SK-N-SH (cell line): ENCODE measurements at places on chromosomes 6 and 20. TPM values are rescaled to one million over a fixed set of nuclear protein-coding genes. Genes with fewer than 3 reads are reported as not detected.
A peak's percentile ranks its signal among the peaks of the same experiment; 100 is the strongest.

Gene ID4
- 4.0 and 4.9 TPM in 2 replicates for polyA plus RNA-seq

Gene MCCD1
- polyA plus RNA-seq, result not detected in 2 replicates

DNA sequence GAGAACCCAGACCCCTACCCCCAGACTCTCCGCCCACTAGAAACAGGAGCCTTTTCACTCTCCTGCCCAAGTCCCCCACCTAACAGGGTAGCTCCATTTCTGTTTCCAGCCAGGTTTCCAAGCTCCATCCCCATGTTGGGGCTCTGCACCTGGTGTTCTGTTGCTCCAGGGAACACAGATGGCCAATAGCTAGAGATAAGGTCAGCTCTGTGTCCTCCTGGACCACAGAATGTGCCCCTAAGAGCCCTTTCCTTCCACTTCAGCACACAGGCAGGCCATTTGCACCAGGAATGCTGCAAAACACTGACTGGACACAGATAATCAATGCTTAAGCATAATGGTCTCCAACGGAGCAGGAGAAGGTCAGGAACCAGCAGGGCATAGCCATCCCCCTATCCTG, 159.4 kb downstream of the QRSL1 start:
- peak; percentile 39 for DNase-seq

- DNase-seq, result no peak
These were observed 15.7 kb downstream of the HTR1E start for GRCh38 chr6:86952991-86953390.
